ENCODE measurements at places on chromosomes 7 and 10.

DNA sequence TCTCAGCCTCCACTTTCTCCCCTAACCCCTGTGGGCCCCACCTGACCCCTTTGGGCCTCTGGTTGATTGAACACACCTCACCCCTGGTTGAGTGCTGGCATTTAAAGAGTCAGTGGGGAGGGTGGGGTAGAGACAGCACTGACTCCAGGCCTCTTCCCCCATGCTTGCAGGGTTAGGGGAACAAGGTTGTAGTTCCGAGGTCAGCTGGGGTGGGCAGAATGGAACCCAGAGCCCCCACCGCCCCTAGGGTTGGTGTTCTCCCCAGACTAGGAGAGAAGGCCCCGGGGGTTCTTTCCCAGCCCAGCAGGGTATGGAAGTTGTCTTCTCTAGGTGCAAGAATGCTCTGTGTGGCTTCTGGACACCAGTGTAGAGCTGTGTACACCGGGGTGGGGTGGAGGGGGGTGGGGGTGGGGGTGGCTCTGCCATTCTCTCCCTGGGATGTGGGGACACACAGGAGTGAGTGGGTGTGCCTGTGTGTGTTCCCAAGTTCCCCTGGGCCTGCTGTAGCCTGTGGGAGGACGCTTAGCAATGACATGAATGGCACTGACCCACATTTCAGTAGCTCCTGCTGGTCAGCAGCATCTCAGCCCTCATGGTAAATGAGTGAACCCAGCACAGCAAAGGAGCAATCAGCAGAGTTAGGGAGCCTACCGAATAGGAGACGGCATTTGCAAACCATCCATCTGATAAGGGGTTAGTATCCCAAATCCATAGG is 33.6 kb downstream of the PRF1 start:
- no peak for DNase-seq

- DNase-seq = no peak
Measured at GRCh38 chr7:103803631-103804030, 185.8 kb downstream of the RELN start.

DNA sequence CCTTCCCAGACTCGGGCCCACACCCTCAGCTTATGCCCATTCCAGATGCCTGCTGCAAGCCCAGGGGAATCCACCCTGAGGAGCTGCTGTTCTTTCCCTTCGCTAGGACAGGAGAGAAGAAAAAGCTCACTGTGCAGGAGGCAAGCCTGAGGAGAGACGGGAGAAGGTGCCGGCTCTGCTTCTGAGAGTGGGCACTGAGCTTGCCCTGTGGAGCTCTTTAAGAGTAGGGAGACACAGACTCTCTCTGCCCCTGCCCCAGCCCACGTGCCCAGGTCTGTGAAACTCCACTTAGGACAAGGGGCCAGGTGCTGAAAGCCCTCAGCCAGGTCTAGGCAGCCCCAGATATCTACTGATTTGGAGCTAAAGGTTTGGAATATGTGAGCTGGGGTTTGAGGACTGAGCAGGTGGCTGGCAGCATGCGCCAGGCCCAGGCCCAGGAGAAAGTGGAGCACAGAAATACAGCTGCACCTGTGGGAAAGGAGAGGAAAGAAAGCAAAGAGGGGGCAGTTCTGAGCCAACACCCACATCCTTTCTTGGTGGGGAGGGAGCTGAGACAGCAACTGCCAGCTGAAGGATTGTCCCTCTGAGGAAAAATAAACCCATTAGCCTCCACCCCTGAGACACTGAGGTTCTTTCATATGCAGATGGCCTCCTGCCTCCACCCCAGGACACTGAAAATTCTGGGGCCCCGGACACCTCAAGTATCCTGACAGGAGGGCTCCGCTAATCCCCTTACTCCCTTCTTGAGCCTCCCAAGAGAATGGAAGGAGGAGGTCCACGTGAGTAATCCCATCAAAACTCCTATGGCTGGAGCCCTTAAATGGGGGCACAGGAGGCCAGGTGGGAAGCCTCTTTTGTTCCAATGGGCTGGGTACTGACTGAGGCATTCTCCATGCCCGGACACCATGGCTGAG is 7.3 kb downstream of the POLL start:
- no peak for DNase-seq

DNA sequence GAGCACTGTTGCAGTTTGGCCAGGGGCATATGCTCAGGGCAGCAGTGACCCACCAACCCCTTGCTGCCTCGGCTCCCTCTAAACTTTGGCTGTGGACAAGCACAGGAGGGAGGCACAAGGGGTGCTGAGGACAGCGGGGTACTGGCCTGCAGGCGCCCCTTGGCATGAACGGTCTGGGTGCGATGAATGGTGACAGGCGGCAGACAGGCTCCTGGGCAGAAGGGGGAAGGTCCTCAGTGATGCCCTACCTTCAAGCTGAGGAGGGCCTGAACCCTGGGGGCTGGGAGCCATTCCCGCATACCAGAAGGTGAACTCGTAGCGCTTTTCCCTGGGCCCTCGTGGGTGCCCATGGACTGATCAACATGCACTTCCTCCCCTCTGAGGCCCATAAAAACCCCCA is 567.1 kb downstream of the GRM8 start:
- no peak for DNase-seq

DNA sequence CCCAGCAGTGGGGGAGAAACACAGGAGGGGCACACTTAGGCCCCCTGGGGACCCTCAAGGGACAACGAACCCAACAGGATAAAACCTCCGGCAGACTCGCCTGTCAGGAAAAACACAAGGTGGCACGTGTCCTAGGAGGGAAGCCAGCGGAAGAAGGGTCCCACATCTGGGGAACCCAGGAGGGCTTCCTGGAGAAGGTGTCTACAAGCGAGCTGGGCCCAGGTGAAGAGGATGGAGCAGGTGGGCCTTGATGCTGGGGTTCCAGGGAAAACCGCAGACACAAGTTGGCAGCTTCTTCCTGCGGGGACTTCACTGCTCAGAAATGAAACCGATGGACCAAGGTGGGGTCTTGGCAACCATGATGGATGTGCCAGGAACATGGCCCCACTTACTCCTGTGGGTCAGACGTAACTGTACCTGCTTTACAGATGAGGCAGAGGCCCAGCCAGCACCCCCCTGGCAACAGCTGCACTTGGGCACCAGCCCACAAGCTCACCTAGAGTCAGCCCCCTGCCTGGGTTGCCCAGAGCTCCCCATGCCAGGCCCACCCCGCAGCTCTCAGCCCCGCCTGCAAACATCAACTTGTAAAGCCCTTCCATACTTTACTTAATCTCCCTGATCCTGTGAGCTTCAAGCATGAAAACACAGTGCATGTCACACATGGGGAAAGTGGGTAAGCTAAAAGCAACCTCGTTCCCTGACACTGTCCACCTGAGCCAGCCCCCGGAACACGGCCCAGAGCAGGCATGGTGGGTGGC is 225.0 kb downstream of the ELFN1 start:
- no peak for DNase-seq

DNA sequence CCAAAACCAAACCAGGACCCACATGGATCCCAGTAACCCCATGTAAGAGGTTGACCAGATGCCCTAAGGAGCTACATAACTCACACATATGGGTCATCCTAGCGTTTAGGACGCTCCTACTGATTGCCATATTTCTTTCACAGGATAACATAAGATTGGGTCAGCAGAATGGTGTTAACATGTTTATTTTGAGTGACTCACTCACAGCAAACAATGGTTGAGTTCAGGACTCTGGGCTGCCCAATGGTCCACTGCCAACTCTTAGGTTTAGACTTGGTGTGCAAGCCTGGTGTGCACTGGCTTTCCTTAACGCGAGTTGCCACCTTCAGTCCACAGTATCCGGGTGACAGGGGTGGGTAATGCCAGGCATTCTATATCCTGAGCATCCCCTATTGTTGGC is 211.5 kb downstream of the GPAM start:
- DNase-seq = no peak

DNA sequence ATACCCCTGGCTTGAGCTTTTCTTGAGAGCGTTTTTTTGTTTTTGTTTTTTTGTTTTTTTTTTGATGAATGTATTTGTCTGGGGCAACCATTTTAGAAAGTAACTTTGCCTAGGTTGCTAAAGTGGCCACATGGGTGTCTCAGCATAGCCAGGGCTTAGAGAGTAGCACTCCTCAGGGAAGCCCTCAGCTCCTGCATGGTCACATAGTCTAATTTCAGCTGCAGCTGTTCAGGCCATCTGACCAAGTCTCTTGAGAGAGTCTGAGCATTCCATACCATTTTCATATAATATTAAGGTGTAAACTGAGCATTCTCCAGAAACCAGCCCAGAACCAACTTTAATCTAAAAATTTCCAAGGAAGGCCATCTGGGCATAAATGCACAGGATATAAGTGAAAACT is 186.4 kb downstream of the NPSR1 start:
- DNase-seq = no peak

GRCh38 chr7:135536150-135536549 is 21.6 kb upstream of the NUP205 start:
- DNase-seq = no peak

- DNase-seq = no peak
Measured at GRCh38 chr7:158409816-158410330, 177.8 kb downstream of the PTPRN2 start.

DNA sequence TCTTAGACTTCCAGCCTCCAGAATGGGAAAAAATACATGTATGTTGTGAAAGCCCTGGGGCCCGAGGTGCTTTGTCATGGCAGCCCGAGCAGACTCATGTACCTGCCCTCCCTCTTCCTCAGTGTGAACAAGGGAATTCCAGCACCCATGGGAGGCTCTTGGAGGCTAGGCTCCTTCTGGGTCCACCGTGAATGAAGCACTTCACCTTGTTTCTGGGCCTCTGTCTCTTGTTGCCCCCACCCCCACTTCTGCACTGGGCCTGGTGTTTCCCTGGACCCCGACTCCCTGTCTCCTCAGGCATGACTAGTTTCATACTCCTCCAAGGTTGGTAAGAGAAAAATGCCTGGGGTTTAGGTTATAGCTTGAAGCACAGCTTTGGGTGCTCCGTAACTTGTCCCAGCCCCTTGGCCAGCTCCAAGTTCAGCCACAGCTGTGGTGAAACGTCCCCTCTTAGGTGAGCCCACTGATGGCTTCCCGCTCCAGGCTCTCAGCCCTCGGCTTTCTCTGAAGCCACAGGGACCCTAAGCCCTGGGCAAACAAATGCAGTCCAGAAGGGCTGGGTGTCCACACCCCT is 30.2 kb upstream of the ARHGAP22 start:
- no peak for DNase-seq

GRCh38 chr7:63012633-63013183 is 985.9 kb upstream of the ZNF722 start:
- no peak for DNase-seq

- no peak for DNase-seq
Measured at GRCh38 chr10:115171392-115171960, 78.3 kb downstream of the ATRNL1 start.
